CD8-positive, alpha-beta memory T cell (primary cell): ENCODE measurements at places on chromosomes 5 and 9.

- DNase-seq: no peak
Observed at GRCh38 chr9:123420592-123421111, 64.7 kb downstream of the CRB2 start.

DNA sequence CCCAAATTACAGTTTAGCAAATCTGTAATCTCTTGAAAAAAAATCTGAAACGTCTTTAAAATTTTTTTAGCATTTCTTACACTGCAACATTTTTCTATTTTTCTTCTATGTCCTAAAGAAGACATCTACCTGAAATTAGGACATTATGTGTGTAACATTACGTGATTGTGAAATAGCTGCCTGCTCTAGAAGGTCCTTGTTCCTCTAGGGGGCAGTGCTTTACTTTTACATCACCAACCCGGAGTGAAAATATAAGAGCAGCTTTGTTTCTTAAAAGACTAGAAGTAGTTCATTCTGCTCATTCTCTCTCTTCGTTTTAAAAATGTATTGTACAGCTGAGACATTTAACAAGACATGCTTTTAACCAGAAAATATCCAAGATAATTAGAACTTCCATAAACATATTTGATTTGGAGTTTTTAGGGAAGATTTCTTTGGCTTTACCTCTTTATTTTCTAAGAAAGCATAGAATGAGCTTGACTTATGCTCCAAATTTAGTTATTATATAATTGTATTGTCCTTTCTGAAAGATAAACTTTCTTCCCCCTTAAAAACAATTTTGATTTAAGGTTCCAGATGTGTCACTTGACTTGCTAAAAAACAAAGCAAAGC lies 48.1 kb upstream of the RIOK2 start:
- no peak for DNase-seq

DNA sequence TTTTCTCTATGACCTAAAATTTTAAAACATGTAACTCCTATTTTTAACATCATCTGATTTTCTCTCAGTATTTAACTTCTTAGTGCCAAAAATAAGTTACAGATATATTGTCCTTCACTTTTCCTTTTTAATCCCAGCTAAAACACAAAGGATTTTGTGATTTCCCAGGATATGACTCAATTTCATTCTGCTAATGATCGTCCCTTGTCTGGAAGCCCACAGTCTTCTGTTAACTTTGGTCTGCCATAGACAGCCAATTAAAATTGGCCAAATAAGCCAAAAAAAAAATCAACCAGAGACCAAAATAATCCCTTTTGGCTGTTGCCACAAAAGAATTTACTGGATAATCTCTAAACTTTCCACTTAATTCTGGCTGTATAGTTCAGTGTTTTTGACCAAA lies 124.5 kb upstream of the FST start:
- DNase-seq: no peak

DNA sequence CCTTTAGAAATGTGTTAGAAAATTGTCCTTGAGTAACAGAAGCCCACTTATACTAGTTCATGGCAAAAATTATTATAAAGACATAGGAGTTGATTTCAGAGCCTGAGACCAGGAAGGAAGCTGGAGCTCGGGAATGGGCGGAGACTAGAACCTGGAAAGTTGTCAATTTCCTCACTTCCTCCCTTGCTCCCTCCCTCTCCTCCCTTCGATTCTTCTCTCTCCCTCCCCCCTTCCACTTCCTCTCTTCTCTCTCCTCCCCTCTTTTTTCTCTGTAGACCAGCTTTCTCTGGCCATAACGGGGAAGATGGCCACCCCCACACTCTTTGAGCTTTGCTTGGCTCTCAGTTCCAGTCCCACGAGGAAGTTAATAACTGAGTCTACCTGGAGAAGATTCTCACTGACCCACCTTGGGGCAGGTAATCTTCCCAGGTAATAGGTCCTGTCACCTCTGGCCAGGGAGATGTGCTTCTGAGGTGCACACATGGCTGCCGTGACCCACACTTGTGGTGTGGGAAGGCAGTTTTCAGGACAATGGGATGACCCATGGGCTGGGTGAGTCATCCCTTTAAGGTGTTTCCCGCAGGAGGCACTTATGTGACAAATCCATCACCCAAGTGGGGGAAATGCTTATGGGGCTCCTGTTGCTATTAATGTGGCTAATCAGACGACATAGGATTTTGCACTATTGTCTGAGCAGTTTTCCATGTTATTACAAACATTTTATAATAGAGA lies 78.7 kb downstream of the HSPA4 start:
- DNase-seq: no peak

DNA sequence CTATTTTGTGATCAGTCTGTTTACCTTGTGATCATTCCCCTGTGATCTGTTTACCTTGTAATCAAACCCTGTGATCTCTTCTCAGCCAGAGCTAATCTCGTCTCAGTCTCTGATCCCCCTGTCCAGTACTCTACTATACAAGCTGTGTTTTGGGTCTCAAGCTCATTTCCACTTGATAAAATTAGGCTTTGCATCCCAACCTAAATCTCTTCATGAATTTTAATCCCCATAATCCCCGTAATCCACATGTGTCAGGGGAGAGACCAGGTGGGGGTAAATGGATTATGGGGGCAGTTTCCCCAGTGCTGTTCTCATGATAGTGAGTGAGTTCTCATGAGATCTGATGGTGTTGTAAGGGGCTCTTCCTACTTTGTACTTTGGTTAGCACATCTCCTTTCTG lies 157.2 kb downstream of the PRR16 start:
- DNase-seq: no peak

- DNase-seq: no peak
Observed at GRCh38 chr9:76423216-76424177, 29.3 kb upstream of the RFK start.

DNA sequence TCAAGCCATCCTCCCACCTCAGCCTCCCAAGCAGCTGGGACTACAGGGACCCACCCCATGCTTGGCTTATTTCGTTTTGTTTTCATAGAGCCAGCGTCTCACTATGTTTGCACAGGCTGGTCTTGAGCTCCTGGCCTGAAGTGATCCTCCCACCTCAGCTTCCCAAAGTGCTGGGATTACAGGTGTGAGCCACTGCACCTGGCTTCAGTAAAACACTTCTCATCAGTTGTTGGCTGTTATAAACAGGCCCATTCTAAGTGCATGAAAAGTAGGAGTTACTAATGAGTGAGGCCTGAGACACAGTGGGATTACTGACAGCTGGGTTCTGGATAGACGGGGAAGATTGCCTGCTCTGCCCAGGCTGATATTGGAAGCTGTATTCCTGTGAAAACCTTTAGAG lies 3.5 kb downstream of the CRB2 start:
- DNase-seq: no peak

GRCh38 chr9:93612796-93613154 lies 36.4 kb downstream of the PHF2 start:
- no peak for DNase-seq

- no peak for DNase-seq
Observed at GRCh38 chr9:106307670-106308069, 555.3 kb upstream of the ZNF462 start.

- DNase-seq: no peak
Observed at GRCh38 chr9:75149841-75150241, 61.5 kb downstream of the OSTF1 start.

DNA sequence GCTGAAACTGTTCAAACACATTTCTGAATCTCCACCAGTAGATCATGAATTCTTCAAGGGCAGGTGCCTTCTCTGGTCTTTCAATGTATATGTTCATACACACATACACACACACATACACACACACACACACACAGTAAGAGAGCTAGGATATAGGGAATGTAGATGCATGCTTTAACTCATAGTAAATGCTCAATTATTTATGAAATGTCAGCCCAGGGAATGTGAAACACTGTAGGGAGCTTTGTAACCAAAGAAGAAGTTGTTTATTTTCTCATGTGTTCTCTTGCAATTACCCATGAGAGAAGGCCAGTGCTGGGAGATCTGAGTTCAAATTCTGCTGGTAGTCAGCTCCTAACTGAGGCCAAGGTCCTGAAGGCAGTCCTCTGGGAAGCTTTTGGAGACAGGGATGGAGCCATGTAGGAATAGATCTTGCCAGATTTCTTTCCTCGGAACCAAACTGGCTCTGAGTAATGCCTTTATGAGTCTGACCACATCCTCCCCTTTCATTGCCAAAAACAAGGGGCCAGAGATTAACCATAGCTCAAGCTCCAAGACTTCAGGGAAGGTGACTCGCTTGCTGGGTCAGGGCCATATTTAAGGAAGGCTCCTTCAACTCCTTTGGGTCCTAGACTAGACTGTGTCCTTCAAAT lies 487.0 kb upstream of the TNC start:
- DNase-seq: no peak

- no peak for DNase-seq
Observed at GRCh38 chr5:137344723-137345322, 154.3 kb downstream of the SPOCK1 start.

DNA sequence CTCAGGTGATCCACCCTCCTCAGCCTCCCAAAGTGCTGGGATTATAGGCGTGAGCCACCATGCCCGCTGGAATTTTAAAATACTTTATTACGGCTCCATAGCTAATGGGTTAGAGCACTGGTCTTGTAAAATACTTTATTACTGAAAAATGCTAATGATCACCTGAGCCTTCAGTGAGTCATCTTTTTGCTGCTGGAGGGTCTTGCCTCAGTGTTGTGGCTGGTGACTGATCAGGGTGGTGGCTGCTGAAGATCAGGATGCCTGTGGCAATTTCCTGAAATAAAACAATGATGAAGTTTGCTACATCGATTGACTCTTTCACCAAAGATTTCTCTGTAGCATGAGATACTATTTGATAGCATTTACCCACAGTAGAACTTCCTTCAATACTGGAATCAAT lies 26.0 kb upstream of the GNE start:
- DNase-seq: no peak

DNA sequence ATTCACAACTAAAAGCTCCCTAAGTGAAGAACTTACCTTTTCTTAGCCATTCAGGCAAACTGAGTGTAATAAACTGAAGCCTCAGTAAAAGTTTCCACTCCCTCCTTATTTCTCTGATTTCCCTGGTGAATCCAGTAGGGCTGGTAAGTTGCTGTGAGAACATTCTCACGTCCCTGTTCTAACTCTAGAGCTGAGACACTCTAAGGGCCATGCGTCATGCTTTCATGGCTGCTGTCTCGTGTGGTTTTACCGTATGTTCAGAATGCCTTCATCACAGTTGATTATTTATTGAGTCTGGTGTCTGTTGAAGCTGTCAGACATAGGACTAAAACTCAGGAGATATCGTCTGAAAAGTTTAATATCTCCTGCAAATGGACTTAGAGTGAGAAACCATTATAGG lies 1.3 kb downstream of the OR2S2 start:
- DNase-seq: no peak

DNA sequence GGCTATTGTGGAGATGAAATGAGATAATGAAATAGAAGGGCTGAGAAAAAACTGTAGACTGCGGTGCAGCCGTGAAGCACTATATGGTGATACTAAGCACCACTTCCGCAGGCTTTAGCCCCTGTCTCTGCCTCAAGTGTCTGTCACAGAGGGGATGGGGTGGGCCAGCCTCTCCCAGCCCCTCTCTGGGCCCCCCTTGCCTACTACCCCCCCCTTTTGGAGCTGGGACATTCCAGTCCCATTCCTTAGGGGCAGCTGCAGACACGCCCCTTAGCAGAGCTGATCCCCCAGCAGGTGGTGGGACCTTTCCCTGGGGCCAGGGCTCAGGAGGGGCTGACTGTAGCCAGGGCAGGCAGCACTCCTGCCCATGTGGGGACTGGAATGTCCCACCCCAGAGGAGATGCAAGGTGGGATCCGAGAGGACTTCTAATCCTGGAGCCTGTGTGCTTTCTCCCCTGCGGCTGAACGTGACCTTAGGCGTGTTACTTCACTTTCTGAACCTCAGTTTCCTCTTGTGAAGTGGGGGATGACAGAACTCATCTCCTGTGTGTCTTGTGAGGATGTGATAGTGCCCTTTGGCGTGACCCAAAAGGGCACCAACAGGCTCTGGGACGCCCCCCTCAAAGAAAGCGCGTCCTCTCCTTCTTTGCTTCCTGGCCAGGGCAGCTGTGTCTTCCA lies 1.9 kb downstream of the N4BP3 start:
- DNase-seq: peak; percentile 34

GRCh38 chr9:124267271-124267807 lies 9.6 kb downstream of the NEK6 start:
- no peak for DNase-seq

- DNase-seq: no peak
Observed at GRCh38 chr9:129999141-129999510, 43.9 kb downstream of the FNBP1 start.

- DNase-seq: no peak
Observed at GRCh38 chr5:153752890-153753289, 262.4 kb downstream of the GRIA1 start.

DNA sequence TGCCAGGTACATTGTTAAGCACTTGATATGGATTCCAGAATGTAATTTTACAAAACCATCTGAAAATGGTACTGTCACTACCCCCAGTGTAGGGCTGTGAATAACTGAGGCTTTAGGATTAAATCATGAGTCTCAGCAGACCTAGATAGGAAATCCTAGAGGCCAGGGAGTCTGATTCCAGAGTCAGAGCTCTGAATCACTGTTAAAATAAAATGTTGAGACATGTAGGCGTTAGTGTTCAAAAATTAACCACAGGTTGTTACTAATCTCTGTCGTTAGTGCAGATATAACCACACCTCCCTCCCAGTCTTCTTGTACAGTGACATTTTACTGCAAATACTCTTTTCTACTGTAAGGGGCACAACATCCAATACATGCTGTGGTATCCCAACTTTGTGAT lies 1828.8 kb downstream of the MAT2B start:
- DNase-seq: no peak

- no peak for DNase-seq
Observed at GRCh38 chr5:64229163-64229774, 63.6 kb downstream of the RNF180 start.

GRCh38 chr9:130172161-130172857 lies at the start of gene NCS1:
NCS1 (plus strand) TSS chr9:130172404; CDS start chr9:130172664, 260 bp downstream.
- peak; percentile 33 for DNase-seq

GRCh38 chr5:178644826-178645545 lies 18.1 kb upstream of the CLK4 start:
- DNase-seq: no peak

DNA sequence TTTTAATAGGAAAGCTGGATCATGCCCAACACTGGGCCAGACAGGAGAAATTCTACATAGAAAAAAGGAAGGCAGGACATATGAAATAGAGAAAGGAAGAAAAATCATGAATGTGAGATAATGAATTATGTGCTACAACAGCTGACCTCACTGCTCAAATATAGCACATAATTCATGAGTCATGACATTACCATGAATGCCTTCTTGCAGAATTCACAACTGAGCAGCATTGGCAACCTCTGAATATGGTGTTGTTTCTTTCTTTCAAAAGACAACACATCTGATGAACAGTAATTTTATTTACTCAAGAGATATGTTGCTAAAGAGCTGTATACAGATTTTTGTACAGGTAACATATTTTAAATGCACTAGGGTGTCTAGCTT lies 34.4 kb downstream of the APBA1 start:
- no peak for DNase-seq

GRCh38 chr5:180868960-180869359 lies 7.9 kb upstream of the ZFP62 start:
- peak; percentile 25 for DNase-seq
